Uterine smooth muscle cell (primary cell): ENCODE measurements at places on chromosomes 1 and 21. TPM values are rescaled to one million over a fixed set of nuclear protein-coding genes. Genes with fewer than 3 reads are reported as not detected.

OVAAL gene
- not detected in 2 replicates for total RNA-seq

KIF17 gene
- 2.7 and 4.6 TPM in 2 replicates for total RNA-seq

IKBKE gene
- total RNA-seq = 11.4 and 14.3 TPM in 2 replicates

IGSF21 gene
- not detected in 2 replicates for total RNA-seq

SPATA46 gene
- 0.12 TPM in 1 of 2 replicates, not detected in the other for total RNA-seq
